ENCODE measurements at places on chromosomes 5 and 9.

- DNase-seq = no peak
Observed at GRCh38 chr9:133144904-133145851, 18.5 kb downstream of the GBGT1 start.

- no peak for DNase-seq
Observed at GRCh38 chr9:92324889-92325268, 271 bp downstream of the NOL8 start.

DNA sequence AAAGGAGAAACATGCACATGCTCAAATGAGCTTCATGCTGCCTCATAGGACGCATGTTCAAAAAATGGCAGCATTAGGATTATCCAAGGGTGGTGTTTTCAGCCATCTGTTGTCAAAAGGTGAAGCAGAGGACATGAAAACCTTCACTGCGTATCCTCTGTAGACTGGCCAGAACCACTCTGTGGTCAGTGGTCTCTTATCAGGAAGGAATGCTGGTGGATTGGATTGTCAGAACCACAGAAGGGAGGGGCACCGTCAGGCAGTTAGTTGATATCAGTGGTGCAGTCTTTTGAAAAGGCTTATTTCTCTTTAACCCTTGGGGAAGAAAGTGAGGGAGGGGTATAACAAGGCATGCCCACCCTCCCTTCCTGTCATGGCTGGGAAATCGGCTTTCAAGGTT, 100.1 kb downstream of the FBXL7 start:
- DNase-seq = no peak

DNA sequence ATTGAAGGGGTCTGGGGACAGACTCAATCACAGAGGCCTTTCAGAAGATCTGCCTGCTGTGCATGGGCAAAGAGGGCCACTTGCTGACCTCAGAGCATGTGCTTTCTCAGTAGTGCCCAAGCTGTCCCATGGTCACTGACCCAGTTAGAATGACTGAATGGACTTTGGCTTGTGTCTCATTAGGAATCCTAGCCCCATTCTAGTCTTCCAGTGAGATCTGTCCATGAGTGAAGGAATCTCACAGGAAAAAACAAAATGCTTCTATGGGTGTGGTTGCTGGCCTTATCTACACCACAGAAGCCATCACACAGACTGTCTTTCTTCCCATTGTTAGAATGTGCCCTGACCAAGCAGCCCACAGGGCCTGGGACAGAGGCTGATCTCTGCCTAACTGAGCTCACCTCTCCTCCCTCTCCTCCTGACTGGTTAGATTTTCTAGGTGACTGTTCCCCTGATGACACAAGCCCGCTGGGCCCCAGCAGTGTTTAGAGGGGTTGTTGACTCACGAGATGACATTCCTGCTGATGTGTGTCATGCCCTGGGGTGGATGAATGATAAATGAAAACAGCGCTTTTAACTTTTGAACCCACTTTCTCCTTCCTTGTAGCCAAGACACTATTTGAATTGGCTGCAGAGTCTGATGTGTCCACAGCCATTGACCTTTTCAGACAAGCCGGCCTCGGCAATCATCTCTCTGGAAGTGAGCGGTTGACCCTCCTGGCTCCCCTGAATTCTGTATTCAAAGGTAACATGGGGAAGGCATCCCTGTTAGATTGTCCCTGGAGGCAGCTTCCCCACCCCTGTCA, 24.8 kb downstream of the TGFBI start:
- no peak for DNase-seq

- DNase-seq = no peak
Observed at GRCh38 chr5:132840896-132841295, 10.4 kb upstream of the SHROOM1 start.

GRCh38 chr5:132657676-132658380, at the start of gene IL13:
TSS of gene IL13 (plus strand) at chr5:132658173. CDS start at chr5:132658187, 14 bp downstream.
- no peak for DNase-seq

- DNase-seq = no peak
Observed at GRCh38 chr5:152622628-152623027, 217.5 kb upstream of the NMUR2 start.

- DNase-seq = no peak
Observed at GRCh38 chr9:16207161-16207560, 654.3 kb downstream of the CCDC171 start.

DNA sequence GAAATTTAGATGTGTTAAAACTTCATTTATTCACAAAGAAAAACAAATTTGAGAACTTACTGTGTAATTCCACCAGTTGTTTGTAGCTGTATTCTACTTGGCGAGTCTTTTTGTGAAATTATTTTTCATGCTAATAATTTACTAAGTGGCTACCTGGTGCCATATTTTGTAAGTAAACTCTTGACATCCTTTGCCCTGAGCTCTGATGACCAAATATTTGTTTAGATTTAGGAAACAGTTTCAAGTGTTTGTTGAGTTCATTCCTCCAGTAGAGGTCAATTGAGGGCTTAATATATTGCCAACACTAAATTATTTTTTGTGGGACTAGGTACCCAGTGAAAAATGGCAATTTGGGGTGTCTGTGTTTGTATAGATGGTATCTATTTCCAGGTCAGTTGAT, 3.7 kb downstream of the CNTLN start:
- no peak for DNase-seq

GRCh38 chr9:108196332-108197007, 659.3 kb downstream of the ACTL7B start:
- DNase-seq = no peak

GRCh38 chr9:121285835-121286687, 18.1 kb downstream of the GSN start:
- no peak for DNase-seq

DNA sequence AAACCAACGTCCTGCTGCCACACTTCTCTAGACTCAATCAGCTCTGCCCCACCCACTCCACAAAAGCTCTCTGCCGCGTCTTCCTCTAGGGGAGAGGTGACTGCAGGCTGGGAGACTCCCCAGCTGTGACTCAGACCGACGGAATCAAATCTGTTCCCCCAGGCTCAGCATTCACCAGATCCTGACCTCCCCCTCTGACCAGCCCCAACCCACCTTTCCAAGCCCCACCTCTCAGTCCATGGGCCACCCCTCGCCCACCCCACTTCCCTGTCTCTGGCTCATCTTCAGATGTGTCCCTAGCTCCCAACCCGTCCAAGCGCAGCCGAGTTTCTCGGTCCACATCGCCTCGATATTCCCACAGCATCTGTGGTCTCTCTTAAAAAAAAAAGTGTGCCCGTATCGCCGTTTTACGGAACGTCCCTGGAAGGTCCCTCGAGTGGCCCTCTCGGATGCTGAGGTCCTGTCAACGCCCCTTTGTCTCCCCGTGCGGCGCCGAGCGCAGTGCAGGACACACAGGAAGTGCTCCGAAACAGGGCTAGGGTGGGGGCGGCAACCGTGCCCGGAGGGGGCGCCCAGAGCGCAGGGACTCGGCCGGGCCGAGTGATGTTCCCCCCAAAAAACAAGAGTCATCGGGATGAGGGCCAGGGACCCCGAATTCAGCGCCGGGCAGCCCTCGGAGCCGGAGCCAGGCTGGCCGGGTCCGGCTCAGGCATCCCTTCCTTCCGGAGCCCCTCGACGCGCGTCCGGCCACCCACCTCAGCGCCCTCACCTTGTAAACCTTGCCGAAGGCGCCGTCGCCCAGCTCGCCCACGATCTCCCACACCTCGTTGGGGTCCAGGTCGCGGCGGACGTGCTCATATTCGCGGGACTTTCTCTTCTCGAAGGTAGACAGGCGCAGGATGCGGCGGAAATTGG, 649 bp downstream of the STK10 start:
- DNase-seq = no peak

GRCh38 chr5:33260098-33260497, 180.7 kb upstream of the TARS1 start:
- DNase-seq = no peak

DNA sequence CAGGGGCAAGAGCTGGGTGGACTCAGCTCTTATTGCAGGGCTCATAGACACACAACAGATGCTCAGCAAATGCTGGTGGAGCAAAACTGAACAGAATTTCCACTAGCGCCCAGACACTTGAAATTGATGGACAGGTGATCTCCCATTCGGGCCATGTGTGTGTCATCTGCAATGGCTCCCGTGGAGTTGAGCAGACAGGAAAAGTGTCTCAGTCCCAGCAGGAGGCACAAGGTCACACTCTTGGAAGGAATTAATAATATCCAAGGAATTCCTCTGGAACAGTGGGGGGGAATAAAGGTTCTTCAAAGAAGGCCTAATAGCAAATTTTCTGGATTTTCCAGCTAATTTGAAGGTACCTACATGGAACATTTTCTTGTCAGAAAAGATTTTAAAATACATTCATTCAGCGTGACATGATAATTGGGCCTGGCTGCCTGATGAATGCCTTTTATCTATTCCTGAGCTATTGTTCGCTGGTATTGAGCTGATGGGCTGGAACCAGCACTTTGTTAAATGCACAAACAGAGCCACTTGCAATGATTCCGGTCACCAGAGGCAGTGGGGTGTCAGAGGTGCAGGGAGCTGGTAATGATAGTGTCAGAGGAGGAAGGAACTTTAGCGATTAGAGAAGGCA, 31.5 kb upstream of the ALDH1B1 start:
- no peak for DNase-seq

DNA sequence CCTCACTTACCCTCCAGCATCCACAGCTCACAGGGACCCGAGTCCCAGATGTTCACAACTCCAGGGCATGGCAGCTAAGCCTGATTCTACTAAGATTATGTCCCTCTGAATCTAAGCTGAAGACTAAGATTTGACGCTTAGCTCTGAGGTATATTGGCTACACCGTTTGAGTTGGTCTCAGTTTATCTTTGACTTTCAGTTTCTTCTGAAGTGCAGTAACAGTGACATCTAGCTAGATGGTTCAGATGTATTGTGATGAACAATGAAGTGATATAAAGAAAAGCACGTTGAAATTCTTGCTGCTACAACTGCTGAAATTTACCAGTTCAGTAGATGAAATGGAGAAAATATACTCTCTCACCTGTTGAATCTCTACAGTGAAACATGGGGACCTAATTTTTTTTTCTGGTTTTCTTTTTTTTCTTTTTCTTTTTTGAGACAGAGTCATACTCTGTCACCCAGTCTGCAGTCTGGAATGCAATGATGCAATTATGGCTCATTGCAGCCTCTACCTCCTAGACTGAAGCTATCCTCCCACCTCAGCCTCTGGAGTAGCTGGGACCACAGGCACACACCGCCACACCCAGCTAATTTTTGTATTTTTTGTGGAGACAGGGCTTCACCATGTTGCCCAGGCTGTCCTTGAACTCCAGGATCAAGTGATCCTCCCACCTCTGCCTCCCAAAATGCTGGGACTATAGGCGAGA, 15.7 kb downstream of the RFK start:
- no peak for DNase-seq

GRCh38 chr5:134053840-134054338, 49.1 kb upstream of the VDAC1 start:
- DNase-seq = no peak

GRCh38 chr5:156949424-156949823, 13.6 kb downstream of the TIMD4 start:
- DNase-seq = no peak

DNA sequence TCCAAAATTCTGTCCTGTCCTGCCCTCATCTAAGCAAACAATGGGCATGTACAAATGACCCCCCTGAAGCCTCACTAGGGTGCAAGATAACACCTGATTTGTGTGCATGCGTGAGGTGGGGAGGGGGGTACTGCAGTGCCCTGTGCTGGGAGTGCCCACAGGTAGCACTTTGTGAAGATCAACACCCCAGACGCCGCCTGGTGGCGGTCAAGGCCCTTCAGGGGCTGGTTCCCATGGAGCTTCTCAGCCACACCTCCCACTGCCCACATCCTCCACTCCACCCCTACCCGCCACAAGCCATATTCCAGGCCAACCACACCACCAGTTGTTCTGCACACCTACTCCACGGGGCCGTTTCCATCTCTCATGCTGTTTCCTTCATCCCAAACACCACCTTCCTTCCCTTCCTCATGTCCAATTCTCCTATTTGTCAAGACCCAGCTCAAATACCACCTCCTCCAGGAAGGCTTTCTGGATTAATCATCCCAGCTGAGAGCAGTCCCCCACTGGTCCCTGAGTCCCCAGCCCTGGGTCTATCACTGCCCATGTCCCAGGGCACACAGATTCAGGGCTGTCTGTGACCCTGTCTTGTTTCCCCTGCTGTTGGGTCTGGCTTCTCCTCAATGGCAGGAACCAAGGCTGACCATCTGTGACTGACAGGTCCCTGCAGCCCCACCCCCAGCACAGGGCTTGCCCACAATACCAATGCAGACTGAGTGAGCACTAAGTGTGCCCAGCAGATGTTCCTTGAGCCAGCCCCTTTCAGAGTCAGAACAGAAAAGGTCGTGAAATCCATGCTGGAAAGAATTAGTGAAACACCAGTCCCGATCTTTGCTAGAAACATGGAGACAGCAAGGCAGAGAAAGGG, 178.4 kb downstream of the PAX5 start:
- no peak for DNase-seq

- DNase-seq = no peak
Observed at GRCh38 chr5:179120421-179120861, 60.3 kb downstream of the ZNF354C start.

DNA sequence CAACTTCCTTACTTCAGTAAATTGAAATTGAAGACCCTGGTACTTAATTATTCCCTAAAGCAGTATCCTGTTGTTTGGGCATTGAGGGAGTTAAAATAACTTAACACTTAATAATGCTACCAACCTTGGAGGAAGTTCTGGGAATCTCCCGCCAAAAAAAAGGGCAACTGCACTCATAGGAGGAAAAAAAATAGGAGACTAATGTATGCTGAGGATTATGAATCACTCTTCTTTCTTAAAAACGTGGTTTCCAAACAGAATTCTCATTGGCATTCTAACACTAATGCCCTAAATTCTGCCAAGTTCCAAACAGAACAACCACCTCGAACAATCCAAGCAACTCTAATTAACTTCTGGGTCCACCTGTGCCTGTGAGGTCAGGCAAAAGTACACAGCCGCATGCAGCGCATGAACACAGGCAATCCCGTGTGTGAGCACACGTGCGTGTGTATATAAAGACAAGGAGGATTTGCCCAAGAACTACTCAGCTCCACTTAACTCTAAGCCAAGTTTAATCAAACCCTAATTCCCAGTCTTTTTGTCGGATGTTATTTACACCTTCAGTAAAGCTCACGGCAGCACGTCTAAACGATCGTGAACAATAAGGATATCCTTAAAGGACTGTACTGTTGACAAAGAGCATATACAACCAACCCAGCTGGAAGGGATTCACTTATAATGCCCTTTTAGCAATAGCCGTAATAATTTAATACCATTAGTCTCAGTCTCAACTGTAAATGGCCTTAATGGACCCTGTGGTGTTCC, 78.4 kb downstream of the EBF1 start:
- no peak for DNase-seq

DNA sequence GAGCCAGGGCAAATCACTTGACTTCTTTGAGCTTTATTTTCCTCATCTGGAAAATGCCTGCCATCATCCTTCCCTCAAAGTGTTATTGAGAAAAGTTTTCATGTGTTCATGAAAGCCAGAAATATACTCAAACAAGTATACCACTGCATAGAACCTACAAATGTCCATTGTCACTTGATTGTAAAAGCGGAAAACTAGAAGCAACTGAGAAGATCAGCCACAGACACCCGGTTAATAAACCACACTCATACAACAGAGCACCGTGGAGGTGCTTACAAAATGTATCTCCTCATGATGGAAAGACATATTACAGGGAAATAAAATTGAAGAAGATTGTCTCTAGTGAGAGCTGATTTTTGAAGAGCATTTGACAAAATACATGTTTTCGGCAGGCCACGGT, 117.2 kb upstream of the MSX2 start:
- no peak for DNase-seq
